ENCODE measurements at places on chromosomes 2 and 18.
A peak's percentile ranks its signal among the peaks of the same experiment; 100 is the strongest.

DNA sequence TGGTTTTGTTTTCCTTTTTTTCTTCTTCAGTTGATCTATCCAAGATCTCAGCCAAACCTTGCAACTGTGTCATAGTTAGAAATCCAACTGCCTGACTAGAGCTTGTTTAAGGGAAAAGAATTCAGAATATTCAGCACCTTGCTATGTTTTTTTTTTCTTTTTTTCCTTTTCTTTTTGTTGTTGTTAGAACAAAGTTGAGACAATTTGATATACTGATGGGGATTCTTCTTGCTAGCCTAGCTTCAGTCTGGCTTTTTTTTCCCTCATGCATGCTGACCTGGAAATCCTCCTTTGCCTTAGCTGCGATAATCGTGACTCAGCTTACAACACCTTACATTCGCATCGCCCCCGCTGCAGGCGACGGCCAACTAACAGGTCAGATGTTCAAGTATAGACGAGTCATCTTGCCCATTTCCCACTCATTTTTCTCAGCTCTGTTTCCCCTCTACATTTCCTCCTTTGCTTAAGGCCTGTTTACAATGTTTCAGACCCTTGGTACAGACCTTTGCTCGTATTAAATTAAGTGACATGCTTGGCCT lies 487.2 kb upstream of the RAB12 start:
- no peak for DNase-seq

DNA sequence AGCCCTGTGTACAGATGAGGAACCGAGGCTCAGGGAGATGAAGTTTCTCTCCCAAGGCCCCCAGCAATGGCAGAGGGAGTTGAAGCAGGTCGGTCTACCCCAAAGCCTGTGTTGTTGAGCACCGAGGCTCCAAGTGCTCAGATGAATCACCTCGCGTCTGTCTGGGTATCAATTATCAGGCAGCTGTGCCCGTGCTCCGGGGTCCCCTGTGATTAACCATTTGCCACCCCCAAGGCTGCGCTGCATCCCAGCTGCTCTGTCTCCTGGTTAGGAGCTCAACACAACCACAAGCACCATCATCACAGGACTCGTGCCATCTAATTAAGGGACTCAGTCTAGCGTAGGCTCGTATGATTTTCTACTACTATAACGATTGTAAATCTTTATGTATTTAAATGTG lies 27.1 kb downstream of the LIPG start:
- no peak for DNase-seq

- DNase-seq: peak; percentile 46
These were observed 748.9 kb upstream of the NXPH2 start for GRCh38 chr2:139529080-139529479.

- DNase-seq: no peak
These were observed 569.7 kb downstream of the RIT2 start for GRCh38 chr18:42545825-42546224.

GRCh38 chr2:99842451-99842850 lies 299.9 kb downstream of the AFF3 start:
- DNase-seq: no peak

DNA sequence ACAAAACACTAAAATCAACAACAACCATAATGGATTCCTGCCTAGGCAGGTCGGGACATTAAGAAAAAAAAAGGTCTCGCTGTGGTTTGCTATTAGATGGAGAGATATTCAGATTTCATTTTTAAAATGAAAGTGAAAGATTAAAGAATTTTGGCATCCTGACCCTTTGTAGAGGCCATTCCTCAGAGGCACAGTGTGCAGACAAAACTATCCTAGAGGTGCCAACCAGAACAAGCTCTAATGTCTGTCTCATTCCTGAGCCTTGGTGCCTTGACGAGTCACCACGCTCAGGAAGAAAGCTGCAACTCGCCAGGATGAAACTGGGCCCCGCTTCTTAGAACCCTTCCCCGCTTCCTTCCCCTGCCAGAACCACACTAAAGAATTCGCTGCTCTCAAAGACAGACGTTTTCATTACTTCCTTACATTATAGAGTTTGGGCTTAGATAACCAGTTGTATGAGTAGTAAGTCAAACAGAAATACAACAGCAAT lies 156.0 kb downstream of the TGIF1 start:
- DNase-seq: no peak

DNA sequence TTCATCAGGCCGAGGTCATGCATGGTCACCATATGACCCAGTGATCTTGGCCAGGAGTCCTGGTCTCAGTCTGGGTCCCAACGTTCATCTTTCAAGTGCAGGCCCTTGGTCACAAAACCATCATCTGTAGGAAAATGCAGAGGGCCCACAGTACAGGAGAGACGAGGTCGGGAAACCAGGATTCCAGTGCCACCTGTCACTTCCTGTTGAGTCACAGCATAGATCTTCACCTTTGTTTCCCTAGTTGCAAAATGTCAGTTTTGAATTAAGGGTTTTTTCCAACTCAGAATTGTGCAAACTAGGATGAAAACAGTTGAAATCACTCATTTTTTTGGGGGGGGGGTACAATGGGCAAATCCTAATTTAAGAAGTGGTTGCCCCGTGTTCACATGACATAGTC lies 162.2 kb downstream of the INSIG2 start:
- DNase-seq: no peak

- DNase-seq: no peak
These were observed 140.3 kb downstream of the KLHL29 start for GRCh38 chr2:23525137-23525765.

DNA sequence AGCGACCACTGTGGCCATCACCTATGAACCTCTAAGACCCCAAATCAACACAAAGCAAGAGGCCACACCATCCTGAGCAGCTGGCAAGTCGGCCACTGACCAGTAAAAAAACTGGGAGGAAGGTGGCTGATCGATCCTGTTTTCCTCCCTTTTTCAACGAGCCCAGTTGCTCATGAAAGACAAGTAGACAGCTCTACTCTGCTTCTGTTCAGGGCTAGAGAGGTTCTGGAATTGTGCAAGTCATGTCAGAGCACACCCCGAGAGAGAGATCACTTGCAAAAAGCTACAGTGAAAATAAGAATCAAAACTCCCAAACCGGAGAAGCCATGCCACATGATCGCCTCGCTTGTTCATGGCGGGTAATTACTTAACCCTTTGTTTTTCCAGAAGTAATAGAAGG lies 34.6 kb downstream of the ZNF516 start:
- DNase-seq: no peak

GRCh38 chr2:31348618-31349017 lies 65.9 kb downstream of the XDH start:
- DNase-seq: no peak

DNA sequence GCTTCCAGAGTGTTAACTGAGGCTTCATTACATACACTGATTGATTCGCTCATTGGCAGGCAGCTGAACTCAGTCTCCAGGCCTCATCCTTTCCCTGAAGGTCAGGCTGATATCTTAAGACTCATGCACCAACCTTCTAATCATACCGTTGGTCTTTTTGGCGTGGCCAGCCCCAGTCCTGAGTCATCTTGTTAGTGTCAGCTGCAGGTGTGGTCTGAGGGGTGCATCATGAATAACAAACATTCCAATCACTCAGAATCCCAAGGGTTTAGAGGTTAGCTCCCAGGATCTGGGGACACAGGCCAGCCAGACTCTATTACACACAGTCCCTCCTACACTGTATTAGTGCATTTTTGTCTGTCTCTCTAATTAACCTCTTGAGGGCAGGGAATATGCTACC lies 271.5 kb downstream of the HRH4 start:
- DNase-seq: no peak

GRCh38 chr2:190912726-190913125 lies 32.1 kb downstream of the GLS start:
- no peak for DNase-seq

- DNase-seq: peak; percentile 27
These were observed 13.5 kb downstream of the SLC30A3 start for GRCh38 chr2:27249159-27249890.
